ENCODE measurements at places on chromosomes 1 and 21. TPM values are rescaled to one million over a fixed set of nuclear protein-coding genes. Genes with fewer than 3 reads are reported as not detected.
A peak's percentile ranks its signal among the peaks of the same experiment; 100 is the strongest.

DNA sequence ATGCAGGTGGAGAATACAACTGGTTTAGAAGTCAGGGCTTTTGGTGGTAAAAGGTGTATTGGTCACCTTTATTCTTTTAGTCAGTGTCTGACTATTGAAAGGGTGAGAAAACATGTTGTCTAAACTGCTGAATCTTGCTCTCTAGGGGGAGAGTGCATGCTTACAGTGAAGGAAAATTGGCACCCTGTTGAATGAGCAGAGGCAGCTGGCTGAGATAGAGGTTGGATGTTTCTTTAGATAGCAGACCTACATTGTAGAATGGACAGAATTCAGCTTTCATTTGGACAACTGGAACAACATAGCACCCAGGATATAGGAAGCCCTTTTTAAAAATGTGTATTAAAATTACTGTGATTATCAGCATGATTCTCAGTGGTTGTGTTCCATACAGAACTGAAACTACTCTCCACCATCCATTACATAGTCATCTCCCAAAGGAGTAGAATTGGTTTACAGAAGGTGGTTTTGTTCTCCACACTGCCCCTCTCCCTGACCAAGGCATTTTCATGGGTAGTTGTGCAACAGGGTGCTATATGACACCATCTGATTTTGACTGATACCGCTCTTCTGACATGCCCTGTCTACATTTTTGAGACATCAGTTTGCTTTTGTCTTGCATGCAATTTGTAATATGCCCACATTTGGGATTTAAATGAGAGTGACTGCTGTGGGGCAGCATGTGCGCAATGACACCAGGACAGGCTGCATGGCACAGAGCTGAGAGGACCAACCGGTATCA, 16.2 kb downstream of the RHOU start:
- no peak for DNase-seq

DNA sequence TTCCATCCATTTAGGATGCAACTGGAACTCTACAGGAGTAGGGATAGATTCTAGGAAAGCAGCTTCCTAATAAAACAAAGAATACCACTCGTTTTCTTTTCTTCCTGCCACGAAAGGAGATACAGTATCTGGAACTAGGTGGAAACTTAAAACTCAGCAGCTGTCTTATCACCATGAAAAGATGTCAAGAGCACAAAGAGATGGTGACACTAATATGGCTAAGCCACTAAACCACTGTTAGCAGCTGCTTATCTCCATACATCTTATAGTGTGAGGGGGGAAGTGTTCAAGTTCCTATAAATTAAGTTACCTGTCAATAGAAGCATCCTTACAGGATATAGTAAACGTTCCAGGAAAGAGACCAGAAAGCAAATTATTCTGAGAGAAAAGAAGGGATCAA, 162.5 kb downstream of the TYW3 start:
- no peak for DNase-seq

DNA sequence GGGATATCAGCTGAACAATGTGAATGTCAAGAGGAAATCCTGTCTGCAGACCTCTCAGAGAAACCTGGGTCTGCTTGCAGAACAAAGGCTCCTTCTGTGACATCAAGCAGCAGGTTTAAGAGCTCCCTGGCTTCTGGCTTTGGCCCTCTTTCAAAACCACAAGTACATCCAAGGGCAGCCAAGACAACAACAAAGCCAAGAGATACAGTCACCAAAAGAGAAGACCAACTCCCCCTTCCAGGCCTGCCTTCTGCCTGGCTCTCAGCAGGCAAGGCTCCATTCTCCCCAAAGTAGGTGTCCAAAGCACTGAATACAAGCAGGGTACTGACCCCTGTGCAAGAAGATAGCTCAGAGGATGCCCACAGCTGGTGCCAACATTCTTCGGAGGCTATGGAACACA, 11.5 kb downstream of the BCAR3 start:
- peak; percentile 40 for DNase-seq

GRCh38 chr1:169896013-169896412, 2.3 kb upstream of the SCYL3 start:
- no peak for DNase-seq

GRCh38 chr1:94819238-94819944, 766 bp upstream of the SLC44A3 start:
- DNase-seq, result no peak

DNA sequence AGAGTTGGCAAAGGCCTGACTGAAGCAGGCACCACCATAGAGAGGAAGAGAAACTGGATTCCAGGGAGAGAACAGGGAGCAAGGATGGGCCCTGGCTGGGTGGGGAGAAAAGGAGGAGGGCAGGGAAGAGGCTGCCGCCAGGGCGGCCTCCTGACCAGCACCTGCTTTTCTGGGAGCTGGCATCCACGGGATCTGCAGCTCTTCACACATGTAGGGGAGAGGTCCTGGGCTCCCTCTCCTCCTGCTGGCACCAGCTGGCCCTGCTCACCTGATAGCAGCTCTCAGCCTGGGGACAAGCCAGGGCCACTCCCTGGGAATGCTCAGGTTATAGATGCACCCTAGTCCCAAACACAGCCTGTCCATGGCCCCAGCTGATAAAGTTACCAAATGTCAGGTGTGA, 39.9 kb downstream of the TEX35 start:
- DNase-seq, result no peak

Gene PGBD5
- total RNA-seq, result under 0.01 TPM

Gene LCE1D
- not detected for total RNA-seq

Gene CACNA1E
- total RNA-seq, result not detected

Gene ASCL5
- not detected for total RNA-seq
